HT1080 (cell line): ENCODE measurements at places on chromosomes 5 and 9.

DNA sequence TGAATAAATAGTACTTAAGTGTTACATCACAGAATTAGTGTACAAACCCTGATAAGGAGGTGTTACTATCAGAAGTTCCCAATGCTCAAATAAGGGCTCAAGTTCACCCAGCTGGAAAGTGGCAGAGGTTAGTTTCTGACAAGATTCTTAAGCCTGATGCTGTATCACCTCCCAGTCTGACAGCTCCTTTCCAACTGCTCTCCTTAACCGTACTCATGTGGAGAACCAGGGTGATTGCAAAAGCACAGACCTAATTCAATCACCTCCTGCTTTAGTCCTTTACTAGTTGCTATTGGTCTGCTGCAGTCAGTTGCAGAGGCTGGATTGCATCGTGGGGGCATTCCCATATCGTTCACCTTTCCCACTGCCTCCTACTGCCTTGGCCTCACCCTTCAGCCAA, 100.4 kb upstream of the ZNF618 start:
- DNase-seq, result no peak

DNA sequence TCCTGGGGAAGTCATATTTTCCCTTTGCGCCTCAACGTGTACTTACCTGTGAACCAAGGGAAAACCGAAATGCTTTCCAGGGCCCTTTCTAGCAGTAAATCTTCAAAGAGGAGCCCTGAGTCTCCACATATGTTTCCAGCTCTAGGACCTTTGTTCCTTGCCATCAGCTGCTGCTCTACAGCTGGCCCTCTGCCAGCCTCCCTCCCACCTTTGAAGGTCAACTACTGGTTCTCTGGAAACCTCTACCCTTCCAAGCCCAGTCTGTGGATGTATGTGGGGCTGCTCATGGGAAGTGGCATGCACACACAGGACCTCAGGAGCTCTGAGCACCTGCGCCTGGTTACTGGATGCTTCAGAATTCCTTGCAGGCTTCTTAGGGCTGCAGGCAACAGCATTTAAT, 117.2 kb downstream of the PSD2 start:
- DNase-seq, result no peak

- no peak for DNase-seq
These were observed 215.8 kb upstream of the PPP1R2B start for GRCh38 chr5:156634301-156634700.

GRCh38 chr5:10248378-10249260, 1.1 kb downstream of the ATPSCKMT start:
- no peak for DNase-seq

DNA sequence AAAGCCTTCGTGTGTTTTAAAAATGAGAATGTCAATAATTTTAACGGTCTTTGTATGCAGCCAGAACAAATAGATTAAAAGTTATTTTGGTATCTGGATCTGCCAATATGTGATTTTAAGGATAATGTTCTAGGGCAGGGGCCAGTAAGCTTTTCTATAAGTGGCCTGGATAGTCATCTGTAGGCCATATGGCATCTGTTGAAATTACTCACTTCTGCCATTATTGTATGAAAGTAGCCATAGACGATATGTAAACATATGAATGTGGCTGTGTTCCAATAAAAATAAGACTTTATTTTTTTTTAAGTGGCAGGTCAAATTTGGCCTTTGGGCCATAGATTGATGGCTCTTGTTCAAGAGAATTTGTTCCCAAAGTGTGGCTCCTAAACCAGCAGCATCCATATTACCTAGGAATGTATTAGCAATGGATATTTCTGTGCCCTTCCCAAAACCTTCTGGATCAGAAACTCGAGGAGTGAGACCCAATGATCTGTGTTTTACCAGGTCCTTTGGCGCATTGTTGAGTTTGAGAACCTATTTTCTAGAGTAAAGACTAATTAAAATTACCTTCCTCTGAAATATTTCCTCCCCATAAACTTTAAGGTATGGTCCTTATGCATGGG, 55.9 kb downstream of the C6 start:
- DNase-seq, result no peak

DNA sequence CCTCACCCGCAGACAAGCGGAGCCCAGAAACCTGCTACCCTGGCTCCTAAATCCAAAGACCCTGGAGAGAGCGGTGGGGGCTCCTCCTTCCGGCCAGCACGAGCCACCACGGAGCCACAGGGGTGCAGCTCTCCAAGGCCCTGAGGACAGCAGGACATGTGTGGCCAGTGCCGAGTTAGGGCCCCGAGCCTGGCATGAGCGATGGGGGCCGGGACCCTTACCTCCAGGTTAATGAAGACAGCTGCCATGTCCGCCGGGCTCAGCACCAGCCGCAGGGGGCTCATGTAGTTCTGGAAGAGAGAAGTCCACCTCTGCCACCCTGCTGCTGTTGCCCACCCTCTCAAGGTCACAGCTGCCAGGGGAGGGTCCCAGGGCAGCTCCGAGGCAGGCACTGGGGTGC, 68.9 kb upstream of the SARDH start:
- DNase-seq, result no peak

GRCh38 chr5:90939211-90939610, 380.6 kb downstream of the ADGRV1 start:
- DNase-seq, result no peak

GRCh38 chr5:44933686-44934085, 124.9 kb downstream of the MRPS30 start:
- DNase-seq, result no peak
